T-helper 9 cell (primary cell): ENCODE measurements at places on chromosomes 2 and 18.

GRCh38 chr2:40095000-40095399, 315.9 kb upstream of the THUMPD2 start:
- DNase-seq, result no peak

GRCh38 chr18:33960417-33960816, 264.3 kb downstream of the NOL4 start:
- no peak for DNase-seq

DNA sequence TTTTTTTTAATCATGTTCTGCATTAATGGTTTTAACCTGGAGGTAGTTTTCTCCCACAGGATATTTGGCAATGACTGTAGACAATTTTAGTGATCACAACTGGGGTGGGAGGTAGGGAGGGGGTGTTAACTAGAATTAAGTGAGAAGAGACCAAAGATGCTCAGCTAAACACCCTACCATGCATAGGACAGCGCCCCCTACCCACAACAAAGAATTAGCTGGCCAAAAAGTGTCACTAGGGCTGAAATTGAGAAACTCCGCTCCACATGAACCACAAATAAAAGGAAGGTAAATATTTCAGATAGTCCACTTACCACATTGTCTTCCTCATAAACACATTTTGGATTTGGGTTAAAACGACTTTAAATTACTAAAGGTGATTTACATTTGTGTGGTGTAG, 942.6 kb downstream of the SUCLG1 start:
- no peak for DNase-seq

GRCh38 chr2:205321231-205321630, 361.1 kb upstream of the NRP2 start:
- DNase-seq, result no peak

DNA sequence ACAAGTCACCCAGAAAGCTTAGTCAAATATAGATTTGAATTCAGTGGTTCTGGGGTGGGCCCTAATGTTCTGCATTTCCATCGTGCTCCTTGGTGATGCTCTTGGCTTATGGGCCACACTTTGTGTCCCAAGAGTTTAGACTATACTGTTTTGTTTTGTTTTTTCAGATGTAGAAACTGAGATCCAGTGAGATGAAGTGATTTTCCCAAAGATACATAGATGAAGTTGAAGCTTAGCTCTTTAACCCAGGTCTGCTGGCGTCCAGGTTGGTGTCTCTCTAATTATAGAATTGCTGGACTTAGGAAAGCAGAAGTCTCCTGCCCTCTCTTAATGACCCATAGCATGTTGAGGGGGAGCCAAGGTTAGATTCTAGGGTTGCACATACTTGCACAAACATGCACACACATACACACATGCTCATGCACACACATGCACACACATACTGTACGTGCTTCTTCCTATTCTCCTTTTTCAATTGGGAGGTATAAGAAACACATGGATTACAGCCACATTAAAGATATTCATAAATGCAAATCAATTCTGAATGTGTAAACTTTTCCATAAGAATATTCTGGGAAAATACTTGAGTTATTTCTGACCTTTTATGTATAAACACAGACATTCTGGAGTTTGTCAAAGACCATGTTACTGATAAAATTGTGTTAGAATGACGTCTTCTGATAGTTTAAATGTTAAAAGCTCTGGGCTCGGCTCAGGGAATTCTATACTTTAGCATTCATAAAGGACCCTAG, 41.3 kb upstream of the IL1R1 start:
- DNase-seq, result no peak

GRCh38 chr2:227466887-227467600, 4.9 kb upstream of the AGFG1 start:
- DNase-seq, result no peak

DNA sequence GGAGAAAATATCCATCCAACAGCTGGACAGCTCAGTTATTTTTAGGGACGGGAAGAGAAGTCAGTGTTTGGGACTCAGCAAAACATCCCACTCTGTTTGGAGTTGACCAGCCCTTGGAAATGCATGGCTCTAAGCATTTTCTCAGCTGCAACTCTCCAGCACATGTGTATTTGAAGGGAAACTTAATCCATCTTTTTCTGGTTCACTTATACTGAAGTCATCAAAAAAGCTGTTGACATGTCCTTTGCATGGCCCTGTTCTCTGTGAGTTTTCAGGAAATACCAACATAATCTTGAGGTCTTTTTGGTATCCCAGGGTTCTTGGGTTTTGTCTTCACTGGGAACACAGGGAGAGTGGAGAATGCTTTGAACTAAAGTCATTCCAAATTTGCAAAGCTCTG, 91.9 kb upstream of the CELF4 start:
- no peak for DNase-seq

DNA sequence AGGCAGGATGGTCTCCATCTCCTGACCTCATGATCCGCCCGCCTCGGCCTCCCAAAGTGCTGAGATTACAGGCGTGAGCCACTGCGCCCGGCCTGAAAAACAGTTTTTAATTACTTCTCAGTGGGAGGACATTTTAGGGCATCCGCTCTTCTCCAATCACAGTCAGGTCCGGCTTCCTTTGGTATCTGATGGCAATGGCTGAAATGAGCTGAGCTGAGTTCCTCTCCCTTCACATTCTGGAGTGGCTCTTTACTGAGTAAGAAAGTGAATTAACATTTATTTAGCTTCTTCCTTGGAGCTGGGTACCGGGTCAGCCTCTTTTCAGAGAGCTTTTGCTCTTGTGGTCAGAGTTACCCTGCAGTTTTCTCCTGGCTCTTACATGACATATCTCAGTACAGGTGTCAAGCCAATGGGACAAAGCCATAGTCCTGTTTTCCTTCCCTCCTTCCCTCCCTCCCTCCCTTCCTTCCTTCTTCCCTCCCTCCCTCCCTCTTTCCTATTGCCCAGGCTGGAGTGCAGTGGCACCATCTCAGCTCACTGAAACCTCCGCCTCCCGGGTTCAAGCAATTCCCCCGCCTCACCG, 1.1 kb upstream of the TTC27 start:
- no peak for DNase-seq

- peak; percentile 65 for DNase-seq
Observed at GRCh38 chr2:230866756-230867523, 2.2 kb downstream of the ITM2C start.

- no peak for DNase-seq
Observed at GRCh38 chr2:196076778-196077568, 8.3 kb upstream of the DNAH7 start.

DNA sequence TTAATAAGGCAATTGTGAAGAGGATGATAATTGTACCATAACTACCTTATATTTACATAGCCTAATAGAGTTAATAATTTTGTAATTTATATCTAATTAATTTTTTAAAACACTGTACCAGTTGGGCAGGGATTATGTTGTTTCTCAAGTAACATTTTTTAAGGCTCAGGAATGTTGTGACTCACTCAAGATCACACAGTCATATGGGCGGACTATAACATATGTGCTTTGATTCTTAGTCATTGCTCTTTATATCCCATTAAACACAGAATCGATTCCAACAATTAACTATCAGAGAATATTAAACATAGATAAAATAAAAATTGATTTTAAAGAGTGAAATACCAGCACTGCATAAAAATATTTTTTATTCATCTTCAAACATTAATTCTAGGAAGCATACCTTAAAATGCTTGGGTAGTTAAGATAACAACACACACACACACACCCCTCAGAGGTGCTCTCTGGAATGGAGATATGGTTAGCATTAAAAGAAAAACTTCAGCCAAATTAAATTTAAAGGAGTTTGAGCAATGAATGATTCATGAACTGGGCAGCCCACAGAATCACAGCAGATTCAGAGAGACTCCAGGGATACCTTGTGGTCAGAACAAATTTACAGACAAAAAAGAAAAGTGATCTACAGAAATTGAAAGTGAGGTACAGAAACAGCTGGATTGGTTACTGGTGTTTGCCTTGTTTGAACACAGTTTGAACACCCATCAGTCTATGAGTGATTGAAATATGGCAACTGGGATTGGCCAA, 869.4 kb upstream of the ID2 start:
- no peak for DNase-seq

DNA sequence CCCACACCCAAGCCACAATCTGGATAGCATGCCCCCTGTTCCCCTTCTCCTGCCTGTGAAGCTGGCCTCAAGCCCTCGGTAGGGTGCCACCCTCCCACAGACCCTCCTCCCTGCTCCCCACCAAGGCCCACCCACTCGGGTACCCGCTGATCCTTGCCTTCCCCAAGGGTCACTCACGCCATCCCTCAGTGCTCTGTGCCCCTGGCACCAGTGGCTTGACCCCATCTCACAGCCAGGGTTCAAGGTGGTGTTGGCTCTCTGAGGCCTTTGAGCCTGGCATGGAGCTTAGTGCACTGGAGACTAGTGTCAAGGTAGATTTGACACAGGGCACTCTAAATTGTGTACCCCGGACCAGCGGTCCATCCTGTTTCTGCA, 11.9 kb downstream of the ADRA2B start:
- DNase-seq, result no peak

GRCh38 chr2:98258906-98259305, 87.3 kb upstream of the CNGA3 start:
- no peak for DNase-seq

DNA sequence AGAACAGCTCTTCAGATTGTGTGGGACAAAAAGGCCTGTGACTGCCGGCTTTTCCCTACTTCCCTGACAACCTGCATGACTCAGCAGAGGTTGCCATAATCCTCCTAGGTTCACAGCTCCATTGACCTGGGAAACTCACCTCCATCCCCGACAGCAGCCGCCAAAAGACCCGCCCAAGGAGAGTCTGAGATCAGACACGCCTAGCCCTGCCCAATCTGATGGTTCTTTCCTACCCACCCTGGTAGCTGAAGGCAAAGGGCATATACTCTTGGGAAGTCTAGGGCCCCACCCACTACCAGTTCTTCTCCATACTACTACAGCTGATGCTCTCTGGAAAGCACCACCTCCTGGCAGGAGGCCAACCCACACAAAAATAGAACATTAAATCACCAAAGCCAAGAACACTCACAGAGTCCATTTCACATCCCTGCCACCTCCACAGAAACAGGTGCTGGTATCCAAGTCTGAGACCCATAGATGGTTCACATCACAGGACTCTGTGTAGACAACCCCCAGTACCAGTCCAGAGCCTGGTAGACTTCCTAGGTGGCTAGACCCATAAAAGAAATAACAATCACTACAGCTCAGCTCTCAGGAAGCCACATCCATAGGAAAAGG, 140.6 kb downstream of the NETO1 start:
- no peak for DNase-seq

DNA sequence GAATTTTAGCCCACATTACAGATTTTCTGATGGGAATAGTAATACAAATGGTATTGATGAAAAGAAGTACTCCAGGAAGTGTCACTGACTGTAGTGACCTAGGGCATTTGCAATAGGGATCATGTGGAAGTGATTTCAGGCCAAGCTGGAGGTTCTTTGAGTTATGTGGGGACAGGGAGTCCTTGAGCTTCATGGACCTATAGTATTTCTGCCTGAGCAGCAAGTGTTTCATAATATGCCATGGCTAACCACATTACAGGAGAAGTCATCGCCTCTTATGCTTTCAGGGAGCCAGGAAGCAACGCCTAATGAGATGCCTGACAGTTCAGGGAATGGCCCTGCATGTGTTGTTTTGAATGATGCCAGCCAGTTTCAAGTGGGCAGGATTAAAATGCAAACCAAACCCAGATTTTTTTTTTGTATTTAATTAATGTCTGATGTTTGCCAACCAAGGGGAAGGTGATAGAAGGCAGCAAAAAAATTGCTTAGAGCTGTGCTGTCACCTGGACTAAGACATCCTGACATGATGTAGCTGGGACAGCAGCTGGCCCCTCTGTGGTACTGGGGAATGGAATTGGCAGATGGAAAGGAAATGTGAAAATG, 109.5 kb downstream of the RAPGEF4 start:
- no peak for DNase-seq

DNA sequence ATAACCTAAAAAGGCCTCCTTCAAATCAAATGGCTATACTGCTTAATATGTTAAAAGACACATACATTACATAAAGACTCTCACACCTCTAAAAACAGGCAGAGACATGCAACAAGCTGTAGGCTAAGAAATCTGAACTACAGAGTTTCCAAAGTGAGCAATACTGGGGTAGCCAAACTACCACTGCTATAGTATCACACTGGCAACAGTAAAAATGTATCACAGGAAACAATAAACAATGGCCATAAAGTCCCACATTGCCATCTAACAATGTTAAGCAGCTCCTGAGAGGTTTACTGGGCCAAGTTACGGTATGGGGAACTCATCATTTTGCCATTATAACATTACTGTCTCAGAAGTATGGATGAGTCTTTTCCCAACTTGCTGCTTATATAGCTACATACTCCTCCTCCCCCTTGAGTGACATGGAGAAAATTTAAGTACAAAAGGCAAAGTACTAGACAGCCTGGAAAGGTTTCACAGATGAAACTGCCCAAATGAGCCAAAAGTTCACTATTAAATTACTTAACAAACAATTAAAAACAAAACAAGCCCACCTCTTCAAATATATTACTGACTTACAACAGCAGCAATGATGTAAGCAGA, 50.3 kb downstream of the SS18 start:
- DNase-seq, result no peak

DNA sequence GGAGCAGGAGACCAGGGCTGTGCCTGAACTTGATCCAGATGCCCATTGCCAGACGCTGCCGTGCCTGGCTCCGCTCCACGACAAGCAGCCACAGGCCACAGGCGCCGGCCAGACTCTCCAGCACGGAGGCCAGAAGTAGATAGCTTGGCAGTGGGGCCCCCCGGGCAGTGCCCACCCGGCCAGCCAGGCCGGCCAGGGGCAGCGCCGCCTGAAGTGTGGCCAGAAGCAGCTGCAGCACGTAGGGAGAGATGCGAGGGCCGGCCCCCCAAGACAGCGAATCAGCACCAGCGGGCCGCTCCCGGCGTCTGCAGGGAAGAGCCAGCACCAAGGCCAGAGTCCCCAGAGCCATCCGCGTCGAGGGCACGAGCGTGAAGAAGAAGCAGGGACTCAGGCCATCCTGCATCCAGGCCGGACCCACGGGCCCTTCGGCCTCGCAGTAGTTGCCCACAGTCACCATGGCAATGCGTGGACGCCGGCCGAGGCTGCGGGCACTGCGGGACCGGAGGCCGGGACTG, 484 bp downstream of the ABCB6 start:
- DNase-seq, result peak; percentile 18

DNA sequence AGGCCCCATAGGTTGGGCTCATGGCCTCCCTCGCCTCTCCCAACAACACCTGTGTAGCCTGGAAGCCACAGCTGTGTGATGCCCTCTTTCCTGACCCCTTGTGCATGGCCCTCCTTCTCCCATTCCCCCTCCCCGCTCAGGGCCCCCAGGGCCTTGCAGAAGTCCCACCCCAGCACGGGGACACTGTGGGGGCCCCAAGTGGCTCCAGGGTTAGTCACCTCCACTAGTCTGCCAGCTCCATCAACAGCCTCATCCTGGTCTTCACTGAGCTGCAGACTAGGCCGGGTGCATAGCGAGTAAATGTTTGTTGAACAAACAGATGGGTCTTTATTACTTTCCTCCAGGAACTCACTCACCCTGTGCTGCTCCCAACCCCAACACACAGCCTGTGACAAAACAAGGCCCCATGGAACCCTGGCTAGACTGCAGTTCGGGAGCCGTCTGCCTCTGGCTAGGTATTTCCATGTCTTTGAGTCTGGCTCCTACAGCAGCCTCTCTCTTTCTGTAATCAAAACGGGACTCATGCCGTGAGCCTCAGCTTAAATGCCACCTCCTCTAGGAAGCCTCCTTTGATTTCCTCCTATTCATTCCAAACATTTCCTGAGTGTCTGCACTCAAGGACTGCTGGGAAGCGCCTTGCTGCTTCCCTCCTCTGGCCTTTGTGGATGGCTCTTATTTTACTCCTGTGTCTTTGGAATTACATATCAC, 109.9 kb upstream of the ID2 start:
- DNase-seq, result no peak
